ENCODE measurements at places on chromosomes 7 and 10.

DNA sequence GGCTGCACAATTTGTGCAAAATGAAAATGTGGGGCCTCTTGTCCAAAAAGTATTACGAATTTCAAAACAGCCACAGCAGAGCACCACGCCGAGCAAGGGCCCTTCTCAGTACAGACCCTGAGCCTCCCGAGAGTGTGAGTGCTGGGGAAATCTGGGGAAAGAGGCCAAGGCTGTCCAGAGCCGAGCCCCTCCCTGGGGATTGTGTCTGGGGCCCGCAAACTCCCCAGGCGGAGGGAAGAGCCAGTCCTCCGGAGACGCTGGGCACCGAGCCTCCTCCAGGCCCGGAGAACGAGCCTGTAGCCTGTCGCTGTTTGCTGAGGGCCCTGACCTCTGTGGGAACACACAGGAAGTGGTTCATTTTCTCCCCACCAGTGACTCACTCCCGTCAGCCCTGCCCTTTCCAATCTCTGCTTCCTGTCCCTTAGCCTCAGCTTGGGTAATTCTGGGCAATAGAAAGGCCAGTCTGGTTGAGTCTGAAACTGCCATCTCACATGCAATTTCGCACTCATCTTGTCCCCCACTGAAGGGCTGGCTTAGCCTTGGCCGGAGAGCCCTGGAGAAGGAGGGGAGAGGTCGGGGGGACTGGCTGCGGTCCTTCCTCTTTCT lies 19.5 kb upstream of the GNA12 start:
- no peak for DNase-seq

- DNase-seq: no peak
Observed at GRCh38 chr7:81280531-81280930, 361.7 kb upstream of the SEMA3C start.

- no peak for DNase-seq
Observed at GRCh38 chr7:26694141-26694540, 170.2 kb downstream of the SKAP2 start.

- peak; percentile 41 for DNase-seq
Observed at GRCh38 chr10:9302140-9302746, 1247.8 kb downstream of the GATA3 start.

GRCh38 chr10:69043931-69044531 lies 43.9 kb upstream of the SRGN start:
- DNase-seq: no peak

GRCh38 chr7:105268056-105268455 lies 120.7 kb downstream of the SRPK2 start:
- no peak for DNase-seq

DNA sequence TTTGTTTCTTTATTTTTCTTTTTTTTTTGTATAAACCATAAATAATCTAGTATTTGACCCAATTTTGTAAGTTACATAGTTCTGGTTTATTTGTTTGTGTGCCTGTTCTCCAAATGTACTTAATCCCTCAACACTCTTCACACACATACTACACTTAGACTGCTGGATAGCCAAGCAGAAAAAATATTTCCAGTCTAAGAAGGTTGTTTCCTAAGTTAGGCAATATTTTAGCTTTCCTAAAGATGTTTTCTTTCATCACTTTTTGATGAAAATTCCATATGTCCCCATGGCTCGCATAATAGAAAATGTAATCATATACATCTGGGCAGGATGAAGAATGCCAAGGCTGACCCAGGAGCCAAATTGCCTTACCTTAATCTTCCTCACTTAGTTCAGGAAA lies 105.3 kb downstream of the PPP1R3A start:
- DNase-seq: no peak

DNA sequence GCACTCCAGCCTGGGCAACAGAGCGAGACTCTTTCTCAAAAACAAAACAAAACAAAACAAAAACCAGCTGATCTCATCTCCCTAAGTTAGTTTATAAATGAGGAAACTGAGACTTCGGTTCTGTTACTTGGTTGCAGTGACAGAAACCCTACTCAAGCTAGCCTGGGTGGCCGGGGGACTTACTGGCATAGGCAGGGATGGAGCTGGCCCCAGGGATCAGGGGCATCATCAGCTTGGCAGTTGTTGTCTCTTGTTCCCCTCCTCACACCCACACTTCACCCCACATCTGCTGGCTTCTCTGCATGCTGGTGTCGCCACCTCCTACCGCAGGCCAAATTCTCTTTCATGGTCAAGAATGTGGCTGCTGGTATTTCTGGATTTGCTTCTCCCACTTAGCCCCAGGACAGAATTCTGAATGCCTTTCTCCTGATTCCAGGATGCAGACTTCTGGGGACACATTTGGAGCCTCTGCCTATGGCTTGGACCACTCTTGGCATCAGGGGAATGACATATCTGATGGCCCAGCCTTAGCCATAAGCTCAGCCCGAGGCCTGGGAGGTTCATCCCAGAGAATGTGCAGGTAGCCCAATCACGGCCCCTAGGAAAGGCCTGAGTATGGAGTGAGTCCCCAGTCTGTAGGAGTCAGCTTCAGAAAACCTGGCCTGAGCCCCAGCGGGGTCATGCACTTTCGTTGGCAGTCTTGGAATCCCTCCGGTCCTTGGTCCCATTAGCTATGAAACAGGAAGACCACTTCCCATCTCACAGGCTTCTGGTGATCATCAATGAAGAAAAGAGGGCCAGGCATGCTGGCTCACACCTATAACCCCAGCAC lies 41.6 kb upstream of the CTBP2 start:
- DNase-seq: no peak

- DNase-seq: no peak
Observed at GRCh38 chr7:127904670-127904985, 126.6 kb downstream of the LRRC4 start.

- DNase-seq: no peak
Observed at GRCh38 chr10:71504168-71504567, 107.4 kb downstream of the CDH23 start.

GRCh38 chr7:114109721-114110120 lies 190.9 kb upstream of the PPP1R3A start:
- DNase-seq: peak; percentile 73

DNA sequence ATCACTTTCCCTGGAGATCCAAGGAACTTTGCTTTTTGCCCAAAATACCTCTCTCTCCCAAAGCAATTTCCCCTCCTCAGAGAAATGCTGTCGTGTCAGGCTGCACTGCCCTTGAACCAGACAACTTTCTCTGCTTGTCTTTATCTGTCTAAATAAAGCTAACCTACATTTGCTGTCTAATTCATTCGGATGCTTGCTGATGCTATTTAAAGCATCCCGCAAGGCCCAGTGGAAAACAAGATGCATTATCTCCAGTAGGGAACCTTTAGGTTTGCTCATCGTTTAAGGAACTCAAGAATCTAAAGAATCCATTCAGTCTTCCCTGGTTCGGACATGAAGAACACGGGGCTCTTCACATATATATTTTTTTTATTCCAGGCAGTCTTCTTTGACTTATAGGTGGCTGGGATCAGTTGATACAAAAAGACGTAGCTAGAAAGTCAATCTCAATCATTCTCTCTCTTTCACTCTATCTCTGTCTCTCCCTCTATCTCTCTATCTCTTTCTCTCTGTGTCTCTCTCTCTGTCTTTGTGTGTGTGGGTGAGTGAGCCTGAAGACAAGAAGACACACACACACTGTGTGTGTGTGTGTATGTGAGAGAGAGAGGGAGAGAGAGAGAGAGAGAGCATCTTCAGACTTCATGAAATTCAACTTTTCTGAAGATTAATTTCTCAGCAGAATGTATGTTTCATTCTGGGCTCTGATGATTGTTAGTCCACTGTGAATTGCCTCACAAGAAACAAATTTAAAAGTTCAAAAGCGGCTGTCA lies 92.8 kb upstream of the MKLN1 start:
- no peak for DNase-seq

GRCh38 chr10:2791774-2792443 lies 275.4 kb upstream of the PFKP start:
- no peak for DNase-seq

Measured in NCI-H446 (cell line).